ENCODE measurements at places on chromosomes 5 and 9.

GRCh38 chr9:37995961-37996818 is 72.8 kb downstream of the SHB start:
- DNase-seq = peak; percentile 55

GRCh38 chr9:79408200-79408599 is 163.6 kb upstream of the TLE4 start:
- DNase-seq = no peak

- DNase-seq = no peak
These were observed 21.4 kb upstream of the TRMT10B start for GRCh38 chr9:37732086-37732741.

DNA sequence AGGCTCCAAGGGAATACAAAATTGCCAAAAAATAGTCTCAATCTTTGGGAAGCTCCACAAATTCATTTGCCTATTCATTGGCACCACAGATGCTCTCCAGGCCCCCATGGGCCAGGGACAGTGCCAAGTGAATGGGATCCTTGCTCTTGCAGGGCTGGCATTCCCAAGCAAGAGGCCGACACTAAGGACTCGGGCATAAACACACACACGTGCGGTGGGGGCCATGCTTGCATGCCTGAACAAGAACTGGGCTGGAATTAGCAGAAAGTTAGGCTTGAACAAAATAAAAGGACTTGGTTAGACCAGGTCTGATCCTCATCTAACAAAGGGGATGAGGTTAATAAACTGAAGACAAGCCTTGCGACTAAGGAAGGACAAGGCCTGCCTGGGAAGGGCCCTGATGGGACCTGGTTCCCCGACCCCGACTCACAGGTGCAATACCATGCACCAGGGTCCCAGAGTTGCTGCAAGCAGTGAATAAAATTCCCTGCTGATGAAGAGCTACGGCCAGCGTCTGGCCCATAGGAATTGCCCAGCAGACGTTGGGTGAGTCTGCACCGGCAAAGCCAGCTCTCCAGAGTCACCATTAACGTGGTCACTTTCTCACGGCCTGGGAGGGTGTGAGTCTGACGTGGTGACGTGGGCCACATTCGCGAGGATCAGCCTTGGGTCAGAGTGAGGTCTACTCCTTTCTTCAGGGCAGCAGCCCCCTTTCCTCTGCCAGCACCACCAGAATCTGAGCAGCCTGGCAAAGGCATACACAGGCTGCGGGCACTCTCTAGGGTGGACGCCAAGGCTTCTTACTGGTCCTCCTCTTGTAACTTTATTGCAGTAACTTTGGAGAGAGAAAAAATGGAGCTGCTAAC is 77.4 kb upstream of the FCN1 start:
- no peak for DNase-seq

DNA sequence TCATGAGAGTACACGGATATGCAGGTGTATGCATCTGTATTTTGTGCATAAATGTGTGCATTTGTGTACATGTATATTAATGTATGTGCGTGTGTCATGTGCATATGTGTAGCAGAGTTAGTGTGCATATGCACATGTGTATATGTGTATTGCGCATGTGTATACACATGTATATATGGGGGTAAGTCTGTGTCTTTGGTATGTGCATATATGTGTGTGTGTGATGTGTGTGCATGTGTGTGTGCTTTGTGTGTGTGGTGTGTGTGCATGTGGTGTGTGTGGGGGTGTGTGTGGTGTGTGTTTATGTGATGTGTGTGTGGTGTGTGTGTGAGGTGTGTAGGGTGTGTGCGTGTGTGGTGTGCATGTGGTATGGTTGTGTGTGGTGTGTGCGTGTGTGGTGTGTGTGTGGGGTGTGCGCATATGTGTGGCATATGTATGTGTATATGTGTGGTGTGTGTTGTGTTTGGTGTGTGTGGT is 13.1 kb upstream of the CTSL start:
- DNase-seq = no peak

GRCh38 chr5:50836356-50836755 is 169.9 kb downstream of the PARP8 start:
- no peak for DNase-seq

DNA sequence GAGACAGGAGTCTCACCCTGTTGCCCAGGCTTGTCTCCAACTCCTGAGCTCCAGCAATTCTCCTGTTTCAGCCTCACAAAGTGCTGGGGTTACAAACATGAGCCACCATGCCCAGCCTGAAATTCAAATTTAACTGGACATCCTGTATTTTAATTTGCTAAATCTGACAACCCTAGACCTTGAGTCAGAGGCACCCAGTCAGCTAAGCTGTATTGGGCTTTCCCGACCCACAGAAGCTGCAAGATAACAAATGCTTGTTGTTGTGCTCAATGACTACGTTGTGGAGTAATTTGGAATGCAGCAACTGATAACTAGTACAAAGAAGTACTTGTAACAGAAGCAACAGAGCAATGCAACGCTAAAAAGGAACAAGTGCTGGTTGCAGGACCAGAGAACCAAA is 533.1 kb downstream of the NTRK2 start:
- DNase-seq = peak; percentile 87
